ENCODE measurements at places on chromosomes 6 and 20.

- peak; percentile 20 for DNase-seq
These were observed 73.1 kb upstream of the QKI start for GRCh38 chr6:163341224-163342061.

DNA sequence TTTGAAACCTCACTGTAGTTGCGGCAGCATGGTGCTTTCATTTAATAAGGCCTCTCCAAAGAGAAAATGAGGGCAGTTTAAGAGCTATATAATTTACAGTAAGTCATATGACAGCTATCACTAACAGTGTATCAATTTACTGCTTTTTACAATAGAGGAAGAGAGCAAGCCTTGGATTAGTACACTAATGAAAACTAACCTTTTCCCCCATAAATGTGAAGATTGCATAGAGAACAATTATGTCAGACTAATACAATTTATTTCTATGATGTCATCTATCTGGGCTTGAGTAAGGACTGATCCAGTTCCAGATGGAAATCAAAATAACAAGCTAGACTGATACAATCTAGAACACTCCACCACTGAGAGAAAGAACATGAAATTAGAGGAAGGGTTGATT, 78.1 kb upstream of the FAM83B start:
- no peak for DNase-seq

DNA sequence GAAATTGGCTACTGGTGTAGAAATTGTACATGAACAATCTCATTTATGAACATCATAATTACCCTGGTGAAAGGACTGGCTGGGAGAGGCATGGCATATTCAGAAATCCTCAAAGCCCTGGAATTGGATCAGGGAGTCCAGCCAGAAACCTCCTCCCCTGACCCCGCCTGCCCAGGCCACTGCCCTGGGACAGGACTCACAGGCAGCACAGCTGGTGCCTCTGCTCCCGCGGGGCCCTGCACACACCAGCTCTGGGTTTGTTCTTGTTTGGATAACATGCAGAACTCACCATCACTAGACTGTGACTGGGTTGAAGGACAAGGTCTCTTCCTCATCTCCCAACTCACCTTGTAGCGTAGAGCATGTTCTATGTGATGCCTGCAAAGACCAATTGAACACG, 56.2 kb downstream of the AGPAT4 start:
- DNase-seq = no peak

GRCh38 chr20:48467622-48468021, 360.2 kb downstream of the PREX1 start:
- DNase-seq = peak; percentile 55

GRCh38 chr6:24910961-24911725, 24.6 kb downstream of the RIPOR2 start:
- DNase-seq = peak; percentile 43

DNA sequence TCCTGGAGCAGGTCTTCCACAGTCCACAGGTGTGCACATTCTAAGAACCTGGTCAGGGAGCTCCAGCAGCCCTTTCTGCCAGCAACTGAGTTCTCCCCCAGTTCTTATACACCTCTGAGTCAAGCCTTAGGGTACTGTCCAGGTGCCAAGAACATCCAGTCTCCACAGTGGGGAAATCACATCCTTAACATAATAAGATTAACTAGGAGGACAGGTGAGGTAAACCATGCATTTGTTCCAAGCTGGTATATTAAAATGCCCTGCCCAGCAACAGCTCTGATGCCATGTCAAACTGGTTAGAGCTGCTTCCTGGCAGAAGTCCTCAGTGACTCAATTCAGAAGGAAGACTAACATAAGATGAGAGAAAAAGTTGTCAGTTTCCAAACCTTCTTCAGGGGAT, 303.9 kb upstream of the SGK1 start:
- DNase-seq = no peak

GRCh38 chr6:92849636-92850035, 569.7 kb downstream of the EPHA7 start:
- no peak for DNase-seq

GRCh38 chr6:138499303-138500018, at the start of gene NHSL1:
NHSL1 (minus strand) TSS chr6:138499494; CDS start chr6:138499290, 204 bp downstream.
- peak; percentile 26 for DNase-seq

DNA sequence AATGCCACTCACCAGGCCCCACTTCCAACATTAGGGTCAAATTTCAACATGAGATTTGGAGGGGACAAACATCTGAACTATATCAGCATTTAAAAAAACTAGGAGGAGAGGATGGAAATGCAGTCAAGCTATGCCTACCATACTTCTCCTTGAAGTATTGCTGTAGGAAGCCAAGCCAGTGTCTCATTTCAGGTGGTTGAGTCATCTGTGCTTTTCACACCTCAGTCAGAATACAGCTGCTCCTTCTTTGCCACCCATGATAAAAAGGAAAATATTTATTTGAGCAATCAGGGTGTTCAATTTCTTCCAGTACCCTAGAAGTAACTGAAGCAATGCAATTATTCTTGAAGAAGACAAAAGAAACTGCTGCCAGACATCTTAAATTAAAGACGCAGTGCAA, 47.0 kb upstream of the EEF1E1 start:
- DNase-seq = no peak

GRCh38 chr6:11592294-11592906, 54.9 kb downstream of the TMEM170B start:
- no peak for DNase-seq
